ENCODE measurements at places on chromosomes 6 and 20.

GRCh38 chr6:23647045-23647444 lies 479.0 kb upstream of the NRSN1 start:
- no peak for DNase-seq

GRCh38 chr6:78513856-78514255 lies 353.5 kb upstream of the IRAK1BP1 start:
- peak; percentile 6 for DNase-seq

- no peak for DNase-seq
Observed at GRCh38 chr6:149593408-149593807, 27.2 kb downstream of the GINM1 start.

DNA sequence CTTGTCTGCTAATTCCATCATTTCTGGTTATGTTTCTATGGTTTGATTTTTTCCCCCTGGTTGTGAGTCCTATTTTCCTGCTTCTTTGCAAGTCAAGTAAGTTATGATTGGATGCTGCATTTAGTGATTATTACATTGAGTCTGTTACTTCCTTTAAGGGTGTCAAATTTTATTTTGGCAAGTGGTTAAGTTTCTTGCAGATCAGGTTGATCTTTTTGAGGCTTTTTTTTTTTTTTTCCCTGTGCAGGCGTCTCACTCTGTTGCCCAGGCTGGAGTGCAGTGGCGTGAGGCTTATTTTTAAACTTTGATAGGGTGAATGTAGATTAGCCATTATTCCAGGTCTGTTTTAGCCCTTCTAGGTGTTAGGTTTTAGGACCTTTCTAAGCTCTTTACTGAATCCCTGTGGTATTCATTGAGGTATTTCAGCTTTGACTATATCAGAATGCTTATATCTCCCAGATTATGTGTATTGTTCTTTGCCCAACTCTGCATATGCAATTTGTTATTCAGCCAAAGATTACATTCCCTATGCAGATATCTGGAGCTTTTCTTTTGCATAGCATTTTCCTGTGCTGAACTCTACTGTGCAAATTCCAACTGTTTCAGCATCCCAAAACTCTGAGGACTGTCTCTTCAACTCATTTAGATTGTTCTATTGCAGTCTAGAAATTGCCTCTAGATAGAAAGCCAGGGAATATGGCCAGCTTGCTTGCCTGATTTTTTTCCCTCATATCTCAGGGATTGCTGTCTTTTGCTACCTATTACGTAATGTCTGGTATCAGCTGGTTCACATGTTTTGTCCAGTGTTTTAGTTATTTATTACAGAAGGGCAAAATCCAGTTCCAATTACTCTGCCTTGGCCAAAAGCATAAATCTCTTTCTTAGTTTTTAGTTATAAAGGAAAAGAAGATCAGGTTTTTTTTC lies 113.3 kb downstream of the AFG1L start:
- DNase-seq: no peak

DNA sequence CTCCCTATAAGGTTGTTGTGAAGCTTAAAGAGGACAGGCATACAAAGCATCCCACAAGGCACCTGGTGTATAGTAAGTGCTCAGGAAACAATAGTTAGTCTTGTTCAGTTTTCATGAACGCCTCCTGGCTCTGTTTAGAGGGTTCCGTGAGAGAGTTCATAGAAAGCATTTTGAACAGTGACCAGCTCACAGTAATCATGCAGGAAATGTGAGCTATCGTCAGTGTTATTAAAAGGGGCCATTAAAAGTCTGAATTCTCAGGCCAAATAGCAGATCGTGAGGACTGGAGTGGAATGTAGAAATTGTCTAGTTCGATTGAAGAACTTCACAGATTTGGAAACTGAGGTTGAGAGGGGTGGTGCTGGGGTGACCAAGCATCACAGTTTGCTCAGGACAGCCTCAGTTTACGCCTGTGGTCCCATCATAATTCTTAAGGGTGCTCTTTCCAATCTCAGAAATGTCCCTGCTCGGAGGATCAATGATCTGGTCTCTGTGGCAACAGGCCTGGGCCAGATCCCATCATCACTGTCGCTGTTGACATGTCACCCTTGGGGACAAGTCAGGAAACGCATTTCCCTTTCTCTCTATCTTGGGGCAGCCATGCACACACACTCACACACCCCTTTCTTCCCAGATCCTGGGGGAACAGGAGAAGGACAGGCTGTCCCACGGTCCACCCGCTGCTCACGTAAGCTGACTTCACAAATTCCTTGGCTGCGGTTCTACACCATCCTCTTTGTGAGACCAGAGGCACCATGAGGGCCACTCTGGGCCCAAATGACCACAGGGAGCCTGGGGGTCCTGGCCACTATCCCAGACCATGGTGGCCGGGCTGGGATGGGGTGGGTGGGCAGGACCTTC lies 7.2 kb downstream of the TGM2 start:
- DNase-seq: no peak

DNA sequence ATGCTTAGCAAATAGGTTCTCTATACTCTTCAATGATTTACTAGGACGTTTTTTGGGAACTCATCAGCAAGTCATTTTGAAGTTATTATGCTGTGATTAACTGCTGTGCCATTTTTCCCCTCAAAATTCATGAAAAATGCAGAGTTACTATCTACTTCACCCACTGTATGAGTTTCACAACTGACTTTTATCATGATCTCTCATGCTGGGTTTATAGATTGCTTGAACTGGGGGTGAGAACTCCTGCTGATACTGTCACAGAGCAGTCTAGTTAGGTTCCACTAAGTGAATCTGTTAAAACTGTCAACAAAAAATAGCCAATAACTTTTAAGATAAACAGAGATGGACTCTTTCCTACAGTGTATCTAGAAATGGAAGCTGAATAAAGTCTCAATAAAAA lies 136.7 kb downstream of the EYS start:
- no peak for DNase-seq

DNA sequence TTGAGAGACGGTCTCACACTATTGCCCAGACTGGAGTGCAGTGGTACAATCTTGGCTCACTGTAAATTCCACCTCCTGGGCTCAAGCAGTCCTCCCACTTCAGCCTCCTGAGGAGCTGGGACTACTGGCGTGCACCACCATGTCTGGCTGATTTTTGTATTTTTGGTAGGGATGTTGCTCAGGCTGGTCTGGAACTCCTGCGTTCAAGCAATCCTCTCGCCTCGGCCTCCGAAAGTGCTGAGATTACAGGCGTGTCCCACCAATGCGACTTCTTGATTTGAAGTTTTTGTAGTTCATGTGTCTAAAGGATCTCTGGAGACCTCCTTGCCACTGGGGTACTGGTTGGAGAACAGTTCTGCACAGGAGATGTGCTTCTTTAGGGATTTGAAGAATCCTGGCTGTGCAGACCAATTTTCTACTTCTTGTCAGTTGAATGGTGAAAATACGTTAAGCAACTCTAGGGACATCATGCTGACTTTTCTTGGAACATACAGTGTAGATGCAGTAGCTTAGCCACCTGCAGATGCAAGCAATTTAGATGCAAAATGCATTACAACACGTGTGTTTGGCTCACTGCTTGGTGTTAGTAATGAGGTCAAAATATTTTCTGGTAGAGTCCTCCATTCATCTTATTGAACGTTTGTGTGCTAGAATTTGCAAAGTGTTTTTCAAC lies 28.2 kb downstream of the SYTL3 start:
- no peak for DNase-seq

DNA sequence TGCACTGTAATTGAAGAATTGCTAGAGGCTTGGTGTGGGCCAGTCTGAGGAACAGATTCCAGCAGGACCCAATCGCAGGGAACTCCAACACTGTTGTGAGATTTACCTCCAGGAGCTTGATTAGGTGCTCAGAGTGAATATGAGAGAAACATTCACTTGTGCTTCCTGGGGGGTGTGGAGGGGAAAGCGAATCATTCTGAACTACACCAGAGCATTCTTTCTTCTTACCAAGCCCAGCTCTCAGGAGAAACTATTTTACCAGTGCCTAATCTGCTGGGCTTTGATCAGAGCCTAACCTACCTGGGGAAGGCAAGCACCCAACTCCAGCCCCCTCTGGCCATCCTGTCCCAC lies 7.4 kb upstream of the SIRPB1 start:
- no peak for DNase-seq

DNA sequence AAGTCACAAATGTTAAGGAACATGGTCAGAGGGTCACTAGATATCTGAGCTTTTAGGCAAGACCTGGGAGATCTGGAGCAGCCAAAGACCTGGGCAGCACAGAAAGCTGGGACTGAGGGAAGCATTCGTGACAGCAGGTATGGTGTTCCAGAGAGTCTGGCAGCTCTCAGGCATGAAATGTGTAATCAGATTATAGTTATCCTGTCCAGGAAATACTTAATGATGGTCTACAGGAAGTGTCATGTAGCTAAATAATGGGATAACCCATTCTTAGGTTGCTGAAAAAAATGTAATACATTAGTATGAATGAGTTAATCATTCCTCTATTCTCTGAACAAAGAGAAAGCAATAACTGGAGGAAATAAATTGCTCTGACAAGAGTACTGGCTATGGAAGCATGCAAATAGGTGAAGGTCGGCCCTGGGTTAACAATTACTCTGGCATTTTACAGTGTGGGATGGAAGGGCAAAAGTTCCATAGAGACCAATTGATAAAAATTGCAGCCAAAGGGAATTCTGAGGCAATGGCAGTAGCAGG lies 740.5 kb downstream of the CBLN4 start:
- no peak for DNase-seq

DNA sequence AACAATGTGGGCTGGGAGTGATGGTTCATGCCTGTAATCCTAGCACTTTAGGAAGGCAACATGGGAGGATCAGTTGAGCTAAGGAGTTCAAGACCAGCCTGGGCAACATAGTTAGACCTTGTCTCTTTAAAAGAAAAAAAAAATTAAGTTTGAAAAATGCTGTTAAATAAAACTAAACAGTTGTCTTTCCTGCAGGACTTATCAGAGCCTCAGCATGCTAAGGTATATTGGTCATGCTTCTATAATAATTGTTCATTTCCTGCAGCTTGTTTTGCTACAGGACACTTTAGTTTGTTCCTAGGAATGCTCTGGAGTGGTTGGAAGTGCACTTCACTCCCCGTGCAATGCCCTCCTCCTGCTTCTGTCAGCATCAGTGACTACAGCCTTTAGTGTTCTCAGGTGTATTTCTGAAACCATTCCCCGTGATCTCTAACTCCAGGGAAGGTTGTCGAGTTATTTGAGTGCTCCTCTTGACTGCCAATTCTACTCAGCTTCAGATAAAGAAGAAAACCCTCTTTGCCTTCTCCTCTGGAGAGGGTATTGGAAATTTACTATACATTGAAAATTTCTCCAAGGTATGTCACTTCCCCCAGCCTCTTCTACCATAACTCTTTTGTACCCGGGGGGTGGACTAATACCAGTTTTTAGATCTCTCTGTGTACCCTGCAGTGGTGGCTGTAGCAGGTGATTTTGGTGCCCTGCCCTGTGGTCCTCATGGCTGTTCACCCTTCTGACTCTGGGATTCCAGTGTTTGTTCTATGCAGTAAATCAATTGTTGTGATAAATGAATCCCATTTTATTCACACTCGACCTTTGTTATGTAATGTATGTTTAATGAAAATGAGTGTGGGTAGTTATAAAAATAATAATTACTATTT lies 33.8 kb downstream of the NHLRC1 start:
- no peak for DNase-seq

DNA sequence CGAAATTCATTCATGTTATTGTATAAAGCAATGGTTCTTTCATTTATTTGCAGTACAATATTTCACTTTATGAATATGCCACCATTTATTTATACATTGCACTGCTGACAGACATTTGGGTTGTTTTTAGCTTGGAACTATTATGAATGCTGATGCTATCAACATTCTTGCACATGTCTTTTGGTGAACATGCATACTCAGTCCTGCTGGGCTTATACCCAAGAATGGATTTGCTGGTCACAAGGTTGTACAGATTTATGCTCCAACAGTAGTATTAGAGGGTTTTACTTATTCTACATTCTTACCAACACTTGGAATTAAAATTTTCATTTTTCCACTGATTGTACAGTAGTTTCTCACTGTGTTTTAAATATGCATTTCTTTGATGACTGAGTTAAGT lies 126.2 kb downstream of the PTPRK start:
- DNase-seq: no peak

DNA sequence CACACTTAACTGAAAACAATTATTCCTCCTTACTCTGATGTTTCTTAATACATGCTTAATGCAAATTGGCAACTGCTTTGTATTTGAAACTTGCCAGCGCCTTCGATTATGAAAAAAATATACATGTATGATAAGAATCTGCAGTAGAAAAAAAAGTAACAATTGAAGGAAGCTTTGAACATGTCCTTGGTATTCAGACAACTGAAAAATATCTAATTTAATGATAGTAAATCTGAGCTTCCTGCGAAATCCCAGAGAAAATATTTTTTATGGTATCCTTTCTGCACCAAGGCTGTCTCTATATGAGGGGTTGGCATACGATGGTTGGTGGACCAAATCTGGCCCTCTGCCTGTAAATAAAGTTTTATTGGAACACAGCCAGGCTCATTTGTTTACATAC lies 186.2 kb downstream of the HDGFL1 start:
- DNase-seq: no peak

DNA sequence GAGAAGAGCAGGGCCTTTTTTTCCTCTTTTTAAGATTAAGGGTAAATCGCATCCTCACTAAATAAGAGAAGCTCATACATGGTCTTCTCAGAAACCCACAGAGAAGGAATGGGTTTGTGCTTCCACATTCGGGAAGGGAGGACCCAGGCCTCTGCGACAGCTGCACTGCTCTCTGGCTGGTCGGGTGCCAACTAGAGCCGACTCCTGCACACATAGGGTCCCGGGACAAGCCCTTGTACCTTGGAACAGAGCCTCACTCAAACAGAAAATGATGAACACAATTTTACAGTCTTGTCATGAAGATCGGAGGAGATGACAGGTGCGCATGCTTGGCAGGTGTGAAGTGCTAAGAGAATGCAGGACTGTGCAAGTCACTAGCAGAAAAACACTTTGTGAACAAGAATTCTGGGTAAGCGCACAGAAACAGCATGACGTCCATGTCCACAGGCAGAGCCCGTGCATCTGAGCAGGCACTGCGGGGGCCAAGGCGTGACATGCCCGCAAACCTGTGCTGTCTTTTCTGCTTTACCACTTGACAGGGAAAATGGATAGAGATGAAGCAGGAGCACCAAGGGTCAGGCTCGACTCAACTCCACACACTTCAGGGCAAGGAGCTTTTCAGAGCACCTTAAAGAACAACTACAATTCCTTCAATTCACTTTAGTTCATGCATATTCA lies 101.0 kb upstream of the MPC1 start:
- DNase-seq: no peak

DNA sequence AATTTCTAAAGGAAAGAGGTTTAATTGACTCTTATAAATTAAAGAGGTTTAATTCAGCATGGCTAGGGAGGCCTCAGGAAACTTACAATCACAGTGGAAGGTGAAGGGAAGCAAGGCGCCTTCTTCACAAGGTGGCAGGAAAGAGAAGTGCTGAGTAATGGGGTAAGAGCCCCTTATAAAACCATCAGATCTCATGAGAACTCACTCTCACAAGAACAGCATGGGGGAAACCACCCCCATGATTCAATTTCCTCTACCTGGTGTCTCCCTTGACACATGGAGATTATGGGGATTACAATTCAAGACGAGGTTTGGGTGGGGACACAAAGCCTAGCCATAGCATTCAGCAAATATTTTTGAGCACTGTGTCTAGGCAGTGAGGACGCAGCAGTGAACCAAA lies 3.9 kb upstream of the IPCEF1 start:
- DNase-seq: no peak

- DNase-seq: no peak
Observed at GRCh38 chr6:18976091-18976490, 588.9 kb downstream of the RNF144B start.
